ENCODE measurements at places on chromosomes 2 and 18.

GRCh38 chr2:238239543-238239862, 335 bp downstream of the HES6 start:
- DNase-seq = no peak
- peaks cover 5% of the 10 kb centered on the region for H3K36me3 ChIP-seq
- H3K27ac ChIP-seq = no peak overlapping the region
- peaks cover 3% of the 10 kb centered on the region for H3K4me1 ChIP-seq
- H3K27me3 ChIP-seq = peaks cover 41% of the 10 kb centered on the region

DNA sequence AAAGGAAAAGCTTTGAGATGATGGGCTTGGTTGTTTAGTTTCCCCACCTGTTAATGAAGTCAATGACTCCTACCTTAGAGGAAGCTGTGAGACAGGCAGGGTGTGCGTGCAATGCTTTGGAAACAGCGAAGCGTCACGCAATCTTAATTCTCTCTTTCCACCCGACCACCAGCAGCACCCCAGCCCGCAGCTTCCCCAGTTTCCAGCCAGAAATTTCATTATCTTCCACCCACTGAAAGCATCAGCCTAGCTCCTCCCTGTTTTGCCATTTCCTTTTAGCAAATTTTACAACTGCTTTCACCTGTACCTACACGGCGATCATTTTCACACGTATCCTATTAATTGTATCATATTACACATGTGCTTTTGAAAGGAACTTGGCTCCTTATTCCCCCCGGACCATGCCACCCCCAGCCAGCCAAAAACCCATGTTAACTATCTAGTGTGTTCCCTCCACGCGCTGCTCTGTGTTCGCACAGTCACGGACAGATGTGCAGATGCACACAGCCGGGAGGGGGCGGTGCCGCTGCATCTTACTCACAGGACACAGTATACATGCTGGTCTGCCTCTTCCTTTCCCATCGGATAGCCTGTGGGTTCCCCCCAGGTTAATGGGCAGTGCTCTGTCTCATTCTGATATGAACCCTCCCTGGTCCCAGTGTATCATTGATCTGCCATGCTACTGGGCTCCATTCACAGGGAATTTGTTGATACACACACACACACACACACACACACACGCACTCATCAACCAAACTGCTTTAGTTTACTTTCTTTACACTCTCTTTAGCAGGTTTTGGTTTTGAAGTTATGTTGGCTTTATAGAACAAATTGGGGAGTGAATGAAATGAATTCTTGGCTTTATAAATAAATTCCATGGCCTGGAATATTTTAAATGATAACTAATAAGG, 22.4 kb downstream of the CYP27C1 start:
- no peaks in the 10 kb centered on the region for H3K27me3 ChIP-seq
- H3K36me3 ChIP-seq = no peaks in the 10 kb centered on the region
- H3K4me1 ChIP-seq = peaks cover 2% of the 10 kb centered on the region
- H3K27ac ChIP-seq = no peak overlapping the region
- peak overlapping the region; percentile 58 for H3K4me3 ChIP-seq

- H3K27me3 ChIP-seq = no peaks in the 10 kb centered on the region
- H3K4me1 ChIP-seq = peaks cover 43% of the 10 kb centered on the region
- H3K36me3 ChIP-seq = peaks cover 68% of the 10 kb centered on the region
- DNase-seq = no peak
- no peak overlapping the region for H3K27ac ChIP-seq
- H3K4me3 ChIP-seq = no peak overlapping the region
Measured at GRCh38 chr2:63866009-63866709, 24.5 kb downstream of the UGP2 start.

- H3K4me3 ChIP-seq = no peak overlapping the region
- H3K27me3 ChIP-seq = peaks cover 2% of the 10 kb centered on the region
- no peaks in the 10 kb centered on the region for H3K4me1 ChIP-seq
- no peaks in the 10 kb centered on the region for H3K36me3 ChIP-seq
Measured at GRCh38 chr2:71922499-71923142, 225.0 kb downstream of the CYP26B1 start.

- peak overlapping the region; percentile 78 for H3K27ac ChIP-seq
- no peaks in the 10 kb centered on the region for H3K27me3 ChIP-seq
- H3K4me3 ChIP-seq = peak overlapping the region; percentile 74
- H3K36me3 ChIP-seq = peaks cover 80% of the 10 kb centered on the region
Measured at GRCh38 chr2:25251422-25252273, 83.3 kb upstream of the POMC start.

DNA sequence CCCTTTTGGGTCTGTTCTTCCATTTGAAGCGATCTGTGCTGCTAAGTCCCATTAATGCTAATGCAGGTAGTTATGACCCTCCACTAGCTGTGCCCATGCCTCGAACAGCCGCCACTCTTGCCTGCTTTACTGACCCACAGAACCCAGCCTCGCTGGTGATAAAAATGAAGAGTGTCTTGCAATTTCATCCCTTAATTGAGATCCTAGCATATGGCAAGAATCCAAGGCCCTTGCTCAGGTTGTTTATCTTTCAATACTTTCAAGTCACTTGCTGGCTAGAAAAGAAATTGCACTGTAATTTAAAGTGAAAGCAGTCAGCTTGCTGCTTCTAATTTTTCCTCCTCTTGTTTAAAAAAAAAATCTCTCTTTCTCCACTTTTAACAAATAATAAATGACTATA, 73.6 kb downstream of the ZNF521 start:
- H3K27me3 ChIP-seq = peaks cover 1% of the 10 kb centered on the region
- no peaks in the 10 kb centered on the region for H3K4me1 ChIP-seq
- H3K4me3 ChIP-seq = no peak overlapping the region
- H3K36me3 ChIP-seq = no peaks in the 10 kb centered on the region

- H3K27me3 ChIP-seq = peaks cover 25% of the 10 kb centered on the region
- H3K4me1 ChIP-seq = no peaks in the 10 kb centered on the region
- H3K36me3 ChIP-seq = no peaks in the 10 kb centered on the region
Measured at GRCh38 chr2:70496819-70497218, 56.8 kb downstream of the TGFA start.

DNA sequence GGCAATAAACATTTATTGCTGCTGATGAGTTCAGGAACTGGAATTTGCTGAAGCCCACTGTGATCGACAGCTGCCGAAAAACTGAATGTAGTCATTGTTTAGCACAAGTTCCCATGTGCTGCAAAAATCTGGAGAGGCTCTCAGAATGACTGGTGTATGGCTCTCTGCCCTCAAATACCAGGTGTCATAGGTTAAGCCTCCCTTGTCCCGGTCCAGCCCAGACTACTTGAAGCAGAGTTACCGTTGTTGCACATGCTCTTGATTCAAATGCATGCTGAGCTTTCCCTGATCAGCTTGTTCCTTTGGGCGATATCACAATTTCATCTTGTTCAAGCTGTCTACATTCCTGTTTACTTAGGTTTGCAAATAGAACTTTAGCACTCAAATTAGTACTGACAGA, 625.2 kb downstream of the CPS1 start:
- H3K36me3 ChIP-seq = no peaks in the 10 kb centered on the region
- no peak overlapping the region for H3K27ac ChIP-seq
- H3K4me3 ChIP-seq = no peak overlapping the region
- no peak for DNase-seq

GRCh38 chr2:18600255-18600613, 10.9 kb upstream of the NT5C1B start:
- H3K4me1 ChIP-seq = peaks cover 6% of the 10 kb centered on the region
- DNase-seq = no peak
- H3K27ac ChIP-seq = no peak overlapping the region
- no peaks in the 10 kb centered on the region for H3K27me3 ChIP-seq
- no peak overlapping the region for H3K4me3 ChIP-seq
- H3K36me3 ChIP-seq = no peaks in the 10 kb centered on the region

- H3K27me3 ChIP-seq = peaks cover 4% of the 10 kb centered on the region
- H3K4me1 ChIP-seq = no peaks in the 10 kb centered on the region
- no peak overlapping the region for H3K27ac ChIP-seq
- H3K36me3 ChIP-seq = no peaks in the 10 kb centered on the region
- H3K4me3 ChIP-seq = no peak overlapping the region
- DNase-seq = no peak
Measured at GRCh38 chr2:40470822-40471813, 19.2 kb upstream of the SLC8A1 start.

- DNase-seq = no peak
- H3K27ac ChIP-seq = peak overlapping the region; percentile 66
- no peak overlapping the region for H3K4me3 ChIP-seq
- peaks cover 11% of the 10 kb centered on the region for H3K27me3 ChIP-seq
- H3K36me3 ChIP-seq = no peaks in the 10 kb centered on the region
Measured at GRCh38 chr18:23825978-23826405, 136.7 kb downstream of the LAMA3 start.

- no peak overlapping the region for H3K27ac ChIP-seq
- no peak overlapping the region for H3K4me3 ChIP-seq
- DNase-seq = no peak
- H3K27me3 ChIP-seq = no peaks in the 10 kb centered on the region
Measured at GRCh38 chr2:232219496-232219870, 159.1 kb upstream of the ALPP start.

DNA sequence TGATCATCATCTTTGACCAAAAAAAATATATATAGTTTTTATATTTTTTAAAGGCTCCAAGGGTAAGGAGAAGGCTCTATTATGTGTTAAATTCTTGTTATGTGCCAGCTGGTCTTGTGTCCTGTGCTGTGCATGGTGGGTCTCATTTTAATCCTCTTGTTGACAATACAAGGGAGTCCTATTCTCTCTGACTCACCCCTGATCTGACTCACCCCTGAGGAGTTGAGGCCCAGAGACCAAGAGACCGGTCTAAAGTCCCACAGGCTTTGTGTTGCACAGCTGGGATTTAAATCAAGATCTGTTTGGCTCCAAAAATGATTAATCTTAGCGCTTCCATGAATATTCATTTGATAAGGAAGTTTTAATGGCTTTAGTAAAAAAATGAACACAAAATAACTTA, 25.7 kb downstream of the MC2R start:
- H3K36me3 ChIP-seq = no peaks in the 10 kb centered on the region
- H3K27me3 ChIP-seq = no peaks in the 10 kb centered on the region
- DNase-seq = no peak

DNA sequence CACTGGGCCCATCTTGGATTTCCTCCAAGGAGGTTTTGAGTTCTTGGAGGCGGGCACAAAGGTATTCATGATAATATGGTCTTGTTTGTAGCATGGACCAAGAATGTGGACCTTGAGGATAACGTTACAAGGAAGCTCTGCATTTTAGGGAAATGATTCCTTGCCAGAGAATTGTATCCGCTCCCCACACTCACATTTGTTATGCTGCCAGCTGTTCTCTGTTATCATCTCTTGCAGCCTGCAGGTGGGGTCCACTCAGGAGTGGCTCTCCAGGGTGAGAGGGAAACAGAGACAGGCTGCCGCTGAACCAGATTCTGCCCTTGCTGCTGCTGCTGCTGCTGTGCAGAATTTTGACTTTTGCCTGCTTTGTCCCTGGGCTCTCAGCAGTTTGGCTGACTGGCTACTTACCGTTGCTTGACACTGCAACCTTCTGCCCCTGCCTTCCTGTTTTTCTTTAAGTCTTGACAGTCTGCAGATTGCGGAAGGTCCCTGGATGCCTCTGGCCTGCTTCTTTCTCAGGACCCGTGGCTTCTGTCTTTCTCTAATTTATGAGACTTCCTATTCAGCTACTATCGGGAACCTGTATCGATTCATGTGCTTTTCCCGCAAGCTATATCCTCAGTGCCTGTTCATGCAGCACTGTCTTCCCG, 122.3 kb upstream of the DOCK10 start:
- H3K4me1 ChIP-seq = no peaks in the 10 kb centered on the region
- H3K27me3 ChIP-seq = peaks cover 17% of the 10 kb centered on the region
- no peaks in the 10 kb centered on the region for H3K36me3 ChIP-seq
- H3K27ac ChIP-seq = no peak overlapping the region
- H3K4me3 ChIP-seq = no peak overlapping the region
- no peak for DNase-seq

DNA sequence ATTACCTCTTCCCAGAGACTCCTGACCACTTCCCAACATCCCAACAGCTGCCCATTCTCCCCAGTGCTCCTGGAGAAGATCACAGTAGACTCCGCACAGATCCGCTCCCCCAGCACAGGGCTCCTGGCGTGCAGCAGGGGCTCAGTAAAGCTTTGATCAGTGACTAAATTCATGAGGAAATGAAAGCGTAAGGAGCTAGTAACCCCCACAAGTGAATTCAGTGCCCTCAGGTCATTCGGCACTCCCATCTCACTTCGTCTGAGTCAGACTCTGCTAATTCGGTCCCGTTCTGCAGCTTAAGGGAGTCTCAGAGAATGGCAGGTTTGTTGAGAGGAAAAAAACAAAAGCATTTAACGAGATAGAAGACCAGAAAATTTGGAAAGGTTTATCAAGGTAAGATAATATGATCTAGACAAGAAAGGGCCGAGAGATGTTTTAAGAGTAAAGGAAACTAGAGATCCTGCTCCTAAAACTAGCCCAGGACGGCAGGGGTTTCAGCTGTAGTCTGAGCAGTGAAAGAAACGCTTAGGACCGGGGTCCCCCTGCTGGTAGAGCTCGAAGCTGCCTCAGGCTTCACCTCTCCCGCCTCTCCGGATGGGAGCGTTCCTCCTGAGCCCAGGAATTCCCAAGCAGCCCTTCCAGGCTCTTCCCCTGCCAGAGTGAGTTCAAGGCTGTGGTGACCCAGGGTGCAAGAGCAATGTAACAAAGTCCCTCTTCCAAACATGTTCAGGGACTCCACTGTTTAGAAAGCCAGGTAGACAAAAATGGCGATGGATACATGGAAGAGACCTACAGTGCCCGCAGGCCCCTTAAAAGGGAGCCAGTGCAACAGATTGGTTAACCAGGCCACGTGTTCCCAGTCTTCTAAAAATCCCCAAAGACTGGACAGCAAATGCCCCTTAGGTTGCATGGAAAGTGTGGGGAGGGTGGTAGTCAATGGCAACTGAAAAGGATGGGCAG, 127.3 kb downstream of the DNER start:
- no peaks in the 10 kb centered on the region for H3K36me3 ChIP-seq
- peaks cover 2% of the 10 kb centered on the region for H3K4me1 ChIP-seq
- H3K4me3 ChIP-seq = no peak overlapping the region
- no peak for DNase-seq

- no peak overlapping the region for H3K4me3 ChIP-seq
- H3K27ac ChIP-seq = no peak overlapping the region
- no peaks in the 10 kb centered on the region for H3K36me3 ChIP-seq
Measured at GRCh38 chr2:68732036-68732932, 2.3 kb upstream of the ARHGAP25 start.

- peaks cover 7% of the 10 kb centered on the region for H3K4me1 ChIP-seq
- DNase-seq = no peak
- H3K4me3 ChIP-seq = no peak overlapping the region
- no peaks in the 10 kb centered on the region for H3K36me3 ChIP-seq
Measured at GRCh38 chr2:210496512-210496911, 20.0 kb upstream of the LANCL1 start.

- no peak overlapping the region for H3K4me3 ChIP-seq
- no peak overlapping the region for H3K27ac ChIP-seq
- H3K4me1 ChIP-seq = no peaks in the 10 kb centered on the region
- peaks cover 22% of the 10 kb centered on the region for H3K27me3 ChIP-seq
- no peak for DNase-seq
- no peaks in the 10 kb centered on the region for H3K36me3 ChIP-seq
Measured at GRCh38 chr2:217905395-217905794, 97.4 kb downstream of the TNS1 start.

DNA sequence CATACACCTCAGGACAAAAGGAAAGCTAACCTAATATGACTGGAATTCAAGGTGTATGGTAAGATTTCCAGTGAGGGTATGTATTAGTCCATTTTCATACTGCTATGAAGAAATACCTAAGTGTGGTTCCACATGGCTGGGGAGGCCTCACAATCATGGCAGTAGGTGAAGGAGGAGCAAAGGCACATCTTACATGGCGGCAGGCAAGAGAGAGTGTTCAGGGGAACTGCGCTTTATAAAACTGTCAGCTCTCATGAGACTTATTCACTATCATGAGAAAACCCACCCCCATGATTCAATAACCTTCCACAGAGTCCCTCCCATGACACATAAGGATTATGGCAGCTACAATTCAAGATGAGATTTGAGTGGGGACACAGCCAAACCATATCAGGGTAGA, 186.0 kb downstream of the PLCL1 start:
- no peak for DNase-seq
- peaks cover 12% of the 10 kb centered on the region for H3K36me3 ChIP-seq
- H3K27me3 ChIP-seq = no peaks in the 10 kb centered on the region
- no peak overlapping the region for H3K4me3 ChIP-seq
- no peak overlapping the region for H3K27ac ChIP-seq
